OCI-LY7 (cell line): ENCODE measurements at places on chromosomes 16 and 17. TPM values are rescaled to one million over a fixed set of nuclear protein-coding genes. Genes with fewer than 3 reads are reported as not detected.

DNA sequence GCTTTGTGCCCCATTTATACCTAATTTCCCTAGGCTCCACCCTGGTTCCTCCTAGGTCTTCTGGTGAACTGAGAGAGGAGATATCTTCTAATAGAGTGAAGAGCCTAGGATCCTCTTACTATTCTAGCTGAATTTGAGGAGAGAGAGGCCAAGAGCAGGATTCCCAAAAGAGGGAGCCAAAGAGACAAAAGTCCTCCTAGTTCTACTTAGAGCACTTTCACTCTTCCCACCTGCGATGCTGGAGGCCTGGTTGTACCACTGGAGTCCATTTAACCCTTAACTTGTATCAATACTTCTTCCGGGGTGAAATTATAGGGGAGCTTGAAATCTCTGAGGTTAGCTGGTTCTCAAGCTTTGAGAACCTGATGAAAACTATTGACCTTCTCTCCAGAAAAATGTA is 3.4 kb upstream of the SSH2 start:
- no peak for DNase-seq

GRCh38 chr17:1959871-1960544 is 65.1 kb downstream of the RTN4RL1 start:
- no peak for DNase-seq

DNA sequence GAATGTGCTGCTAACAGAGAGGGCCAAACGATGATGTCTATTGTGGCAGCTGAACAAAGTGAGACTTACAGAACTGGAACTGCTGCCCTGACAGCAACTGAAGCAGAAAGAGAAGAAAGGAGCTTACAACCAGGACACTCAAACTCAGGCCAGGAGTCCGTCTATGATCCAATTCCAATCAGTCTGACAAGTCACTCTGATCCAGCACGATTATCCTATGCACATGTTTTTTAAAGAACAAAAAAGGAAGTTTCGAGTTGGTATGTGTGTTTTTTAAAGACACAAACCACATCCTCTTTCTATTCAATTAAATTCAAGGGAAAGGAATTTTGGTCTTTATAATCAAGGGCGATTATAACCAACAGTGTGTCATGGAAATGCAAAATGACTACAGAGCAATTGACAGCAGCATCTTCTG is 42.4 kb upstream of the MTMR4 start:
- peak; percentile 54 for DNase-seq

- DNase-seq = no peak
Measured at GRCh38 chr16:20203272-20203671, 124.0 kb downstream of the GP2 start.

GRCh38 chr17:16215965-16216316 is 607 bp upstream of the NCOR1 start:
- DNase-seq = peak; percentile 83

DNA sequence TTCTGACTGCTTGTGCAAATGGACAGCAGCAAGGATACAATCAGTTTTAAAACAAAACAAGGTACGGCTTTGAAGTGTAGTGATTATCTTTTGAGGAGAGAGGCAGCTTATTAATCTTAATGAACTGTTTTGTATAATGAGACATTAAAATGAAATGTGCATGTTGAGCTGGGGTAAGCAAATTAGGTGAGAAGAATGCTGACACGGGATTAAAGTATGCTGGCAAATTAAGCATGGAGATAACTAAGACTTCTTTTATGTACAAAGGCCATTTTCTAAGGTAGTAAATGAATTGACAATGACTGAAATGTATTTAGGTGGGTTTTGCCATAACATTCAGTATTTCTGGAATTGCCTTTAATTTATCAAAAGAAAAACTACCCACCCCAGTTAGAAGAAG is 18.7 kb downstream of the DNAJC7 start:
- DNase-seq = no peak

DNA sequence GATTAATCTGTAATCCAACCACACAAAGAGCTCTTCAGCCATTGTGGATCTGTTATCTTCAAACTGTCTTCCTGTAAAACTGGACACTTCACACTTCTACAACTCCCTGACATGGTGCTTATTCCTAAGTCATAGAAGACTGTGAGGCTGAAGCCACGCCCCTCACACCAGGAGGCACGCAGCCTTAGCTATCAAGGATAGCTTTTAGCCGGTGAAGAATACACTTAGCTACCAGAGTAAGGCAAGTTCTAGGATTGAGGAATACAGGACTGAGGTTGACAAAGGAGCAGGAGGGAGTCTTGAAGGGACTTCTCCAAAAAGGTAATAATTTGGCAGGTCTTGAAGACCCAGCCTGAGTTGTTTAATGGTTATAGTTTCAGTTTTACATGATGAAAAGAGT is 79.8 kb upstream of the GAS7 start:
- DNase-seq = no peak

GRCh38 chr17:10527419-10527818 is 9.1 kb upstream of the MYH1 start:
- DNase-seq = no peak

DNA sequence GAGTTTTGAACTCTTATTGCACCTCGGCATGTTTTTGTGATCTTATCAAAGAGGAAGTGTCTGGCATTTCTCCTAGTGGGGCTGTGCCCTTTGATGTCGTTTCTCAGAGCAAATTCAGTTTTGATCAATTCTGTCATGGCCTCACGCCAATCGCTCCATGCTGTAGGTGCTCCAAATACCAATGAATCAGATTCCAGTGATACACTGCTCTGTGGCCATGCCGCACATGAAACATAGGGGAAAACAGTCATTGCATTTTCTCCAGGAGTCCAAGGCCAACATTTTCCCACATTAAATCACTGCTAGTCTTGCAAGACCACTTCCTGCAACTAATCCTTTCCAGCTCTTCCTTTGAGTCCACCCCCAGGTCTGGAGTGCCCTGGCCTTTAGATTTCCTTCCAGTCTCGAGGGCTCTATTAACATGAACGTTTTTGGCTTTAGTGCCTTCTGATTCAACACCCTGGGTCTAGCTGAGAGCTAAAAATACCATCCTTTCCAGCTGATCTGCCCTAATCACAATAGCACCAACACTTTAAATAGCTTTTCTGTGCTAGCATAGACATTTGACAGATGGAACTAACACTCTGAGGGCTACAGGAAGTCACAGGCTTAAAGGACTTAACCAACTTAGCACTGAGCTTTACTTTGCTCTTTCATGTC is 18.2 kb upstream of the RASL10B start:
- no peak for DNase-seq

GRCh38 chr17:40107522-40108174 is 7.3 kb upstream of the NR1D1 start:
- no peak for DNase-seq

The DYNC1LI2 gene
- total RNA-seq = 62.4 and 64.0 TPM in 2 replicates
